ENCODE measurements at places on chromosomes 2 and 18. TPM values are rescaled to one million over a fixed set of nuclear protein-coding genes. Genes with fewer than 3 reads are reported as not detected.

The MREG gene
- total RNA-seq: 9.0 TPM

The ONECUT2 gene
- 0.45 TPM for total RNA-seq

The FOXI3 gene
- total RNA-seq: not detected

The ANTXR1 gene
- total RNA-seq: 25.8 TPM

The CD302 gene
- 39.3 TPM for total RNA-seq

The TMEM169 gene
- 1.1 TPM for total RNA-seq

The POU3F3 gene
- 2.2 TPM for total RNA-seq

The BMP10 gene
- not detected for total RNA-seq

The GALNT14 gene
- 0.59 TPM for total RNA-seq

The PLCD4 gene
- total RNA-seq: 1.1 TPM

The ANKRD36C gene
- total RNA-seq: 137 TPM

The GALNT13 gene
- 1.1 TPM for total RNA-seq

The ADD2 gene
- 3.1 TPM for total RNA-seq

All from prostate gland (tissue), 2 donors.